ENCODE measurements at places on chromosomes 5 and 9.

DNA sequence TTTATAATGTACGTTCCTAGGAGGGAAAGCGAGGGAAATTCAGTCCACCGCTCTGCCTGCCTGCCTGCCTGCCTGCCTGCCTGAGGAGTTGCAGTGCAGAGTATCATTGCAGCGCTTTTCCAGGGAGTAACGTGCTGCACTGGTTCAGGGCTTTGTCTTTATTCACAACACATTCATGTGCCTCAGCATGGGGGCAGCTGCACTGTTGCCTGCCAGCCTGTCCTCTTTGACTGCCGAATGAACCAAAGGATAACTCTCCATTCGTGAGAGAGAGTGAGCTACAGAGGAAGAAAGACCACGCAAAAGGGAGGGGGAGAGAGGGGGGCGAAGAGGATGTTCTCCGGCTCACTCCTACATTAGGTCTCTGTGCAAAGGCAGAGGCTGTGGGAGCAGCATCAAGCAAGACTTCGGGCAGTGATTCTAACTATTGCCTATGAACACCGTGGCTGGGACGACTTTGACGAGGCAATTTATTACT is 791.2 kb downstream of the MAT2B start:
- peak; percentile 17 for DNase-seq

GRCh38 chr9:134440636-134441226 is 114.5 kb downstream of the RXRA start:
- no peak for DNase-seq

GRCh38 chr9:137575716-137576411 is 2.9 kb downstream of the DPH7 start:
- no peak for DNase-seq

DNA sequence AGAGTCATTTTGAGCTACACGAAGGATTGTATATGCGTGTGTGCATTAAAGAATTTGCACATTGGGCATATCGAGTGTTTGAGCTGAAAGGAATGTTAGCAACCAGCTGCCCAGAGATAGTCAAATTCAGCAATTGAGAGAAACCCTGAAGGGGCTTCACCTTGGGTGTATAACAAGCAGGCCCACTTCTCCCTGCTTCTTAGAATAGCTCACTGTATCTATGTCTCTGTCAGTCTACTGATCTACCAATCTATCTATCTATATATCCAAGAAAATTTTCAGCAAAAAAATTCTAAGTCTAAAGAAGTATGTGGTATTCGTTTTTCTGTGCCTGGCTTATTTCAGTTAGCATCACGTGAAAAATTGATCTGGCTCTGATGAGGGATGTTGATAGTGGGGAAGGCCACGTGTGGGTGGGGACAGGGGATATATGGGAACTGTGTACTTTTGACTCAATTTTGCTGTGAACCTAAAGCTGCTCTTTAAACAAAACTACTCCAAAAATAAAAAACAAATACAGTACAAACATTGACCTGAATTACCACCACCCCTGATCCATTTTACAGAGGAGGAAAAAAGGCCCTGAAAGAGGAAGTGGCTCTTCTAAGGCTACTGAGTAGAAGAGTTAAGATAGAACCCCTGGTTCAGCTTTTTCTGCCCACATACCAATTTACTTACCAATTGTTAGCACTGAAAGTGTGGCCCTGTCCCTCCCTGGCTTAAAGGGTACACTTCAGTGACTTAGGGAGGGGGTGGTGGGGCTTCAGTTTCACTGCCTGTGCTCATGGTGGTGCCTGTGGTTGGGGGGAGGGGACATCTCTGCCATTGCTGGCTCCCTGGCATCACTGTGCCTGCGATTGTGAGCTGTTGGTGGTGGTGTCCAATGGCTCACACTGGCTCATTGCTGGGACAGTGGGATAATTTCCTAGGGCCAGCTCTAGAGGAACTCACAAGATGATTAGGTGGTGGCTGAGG is 141.8 kb downstream of the DOCK2 start:
- no peak for DNase-seq

DNA sequence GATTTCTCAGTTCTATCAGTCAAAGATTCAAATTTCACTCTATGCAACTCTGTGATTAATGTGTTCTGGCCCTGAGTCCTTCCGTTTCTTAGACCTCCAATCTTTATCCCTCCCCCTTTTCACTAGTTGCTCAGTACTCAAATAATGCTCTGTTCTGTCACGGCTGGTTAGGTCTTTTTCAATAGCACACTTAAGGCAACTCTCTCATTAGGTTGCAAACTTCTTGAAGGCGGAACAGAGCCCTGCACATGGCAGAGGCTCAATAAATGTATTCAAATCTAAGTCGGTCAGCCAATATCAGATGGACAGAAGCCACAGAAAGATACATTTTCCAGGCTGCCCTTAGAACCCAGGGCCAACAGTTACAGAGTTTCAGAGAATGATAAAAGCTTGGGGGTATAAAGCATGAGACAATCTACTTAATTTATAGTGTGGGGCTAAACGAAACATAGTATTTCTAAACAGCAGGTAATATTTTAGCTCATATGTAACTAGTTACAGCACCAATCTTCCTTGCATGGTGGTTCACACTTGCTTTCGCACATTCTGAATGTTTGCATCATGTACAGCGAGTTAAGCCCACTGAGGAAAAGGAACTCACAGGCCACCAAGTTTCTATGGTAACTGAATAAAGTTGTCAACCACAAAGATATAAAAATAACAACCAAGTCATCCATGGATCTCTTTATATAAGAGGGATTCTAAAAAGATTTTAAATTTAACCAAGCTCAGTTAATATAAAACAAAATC is 67.1 kb upstream of the GOLPH3 start:
- no peak for DNase-seq

DNA sequence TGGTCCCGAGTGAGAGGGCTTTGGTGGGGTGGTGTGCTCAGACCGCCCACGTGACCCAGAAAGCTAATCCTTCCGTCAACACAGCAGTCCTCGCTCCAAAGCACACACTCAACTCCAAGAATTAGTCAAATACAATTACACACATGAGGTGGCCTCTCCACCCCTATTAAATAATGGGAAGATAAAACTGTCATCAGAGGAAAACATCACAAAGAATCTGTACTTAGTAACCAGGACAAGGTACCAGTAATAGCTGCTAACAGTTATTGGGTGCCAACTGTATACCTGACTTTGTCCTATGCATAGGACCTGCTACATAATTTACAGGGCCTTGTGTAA is 222.8 kb downstream of the HSPA4 start:
- DNase-seq: no peak

DNA sequence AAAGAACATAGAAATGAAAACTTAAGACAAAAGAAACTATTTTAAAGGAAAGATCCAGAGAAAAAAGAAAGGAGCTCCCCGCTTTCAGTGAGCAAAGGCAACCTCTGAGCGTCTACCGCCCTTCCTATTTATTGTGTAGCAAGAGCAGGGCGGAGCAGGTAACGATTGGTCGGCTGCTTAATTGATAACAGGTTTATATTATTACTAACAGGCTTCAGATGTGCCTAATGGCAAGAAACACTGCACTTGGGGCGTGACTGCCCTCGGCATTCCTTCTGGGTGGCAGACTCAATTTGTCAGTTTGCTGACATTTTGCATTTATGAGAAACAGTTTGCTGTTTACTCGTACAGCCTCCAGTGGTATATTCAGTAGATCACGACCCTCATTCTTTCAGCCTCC is 482.7 kb upstream of the C9orf72 start:
- peak; percentile 70 for DNase-seq

DNA sequence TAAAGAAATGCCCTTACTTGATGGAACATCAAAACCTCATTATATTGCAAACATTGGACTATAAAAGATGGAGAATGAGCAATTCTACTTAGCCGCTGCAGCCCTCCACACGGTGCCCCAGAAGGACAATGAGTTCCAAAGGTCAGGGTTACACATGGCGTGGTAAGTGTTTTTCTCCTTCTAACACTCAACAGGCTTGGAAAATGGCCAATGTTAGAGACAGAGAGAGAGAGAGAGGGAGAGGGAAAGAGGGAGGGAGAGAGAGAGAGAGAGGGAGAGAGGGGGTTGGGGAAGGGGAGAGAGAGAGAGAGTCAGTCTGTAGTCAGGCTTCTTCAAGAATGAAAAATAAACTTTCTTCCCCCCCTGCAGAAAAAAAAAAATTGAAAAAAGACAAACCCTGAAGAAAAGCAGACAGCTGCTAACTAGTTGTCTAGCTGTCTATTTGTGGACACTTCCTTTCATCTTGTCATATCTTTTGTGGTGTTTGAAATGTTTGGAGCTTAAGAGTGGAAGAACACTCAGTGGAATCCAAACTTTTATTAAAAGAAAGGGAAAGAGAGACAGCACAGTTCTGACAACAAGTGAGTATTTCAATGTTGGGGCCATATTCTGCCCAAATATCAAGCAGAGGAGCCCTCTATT is 324.8 kb downstream of the TMEM38B start:
- DNase-seq: no peak

GRCh38 chr5:13704396-13704795 is 240.1 kb downstream of the DNAH5 start:
- no peak for DNase-seq

GRCh38 chr9:113370806-113371325 is 5.9 kb downstream of the HDHD3 start:
- no peak for DNase-seq

- DNase-seq: no peak
These were observed 291.7 kb upstream of the KCNN2 start for GRCh38 chr5:114070093-114070722.

- no peak for DNase-seq
These were observed 10.4 kb downstream of the FCN2 start for GRCh38 chr9:134891053-134891452.

DNA sequence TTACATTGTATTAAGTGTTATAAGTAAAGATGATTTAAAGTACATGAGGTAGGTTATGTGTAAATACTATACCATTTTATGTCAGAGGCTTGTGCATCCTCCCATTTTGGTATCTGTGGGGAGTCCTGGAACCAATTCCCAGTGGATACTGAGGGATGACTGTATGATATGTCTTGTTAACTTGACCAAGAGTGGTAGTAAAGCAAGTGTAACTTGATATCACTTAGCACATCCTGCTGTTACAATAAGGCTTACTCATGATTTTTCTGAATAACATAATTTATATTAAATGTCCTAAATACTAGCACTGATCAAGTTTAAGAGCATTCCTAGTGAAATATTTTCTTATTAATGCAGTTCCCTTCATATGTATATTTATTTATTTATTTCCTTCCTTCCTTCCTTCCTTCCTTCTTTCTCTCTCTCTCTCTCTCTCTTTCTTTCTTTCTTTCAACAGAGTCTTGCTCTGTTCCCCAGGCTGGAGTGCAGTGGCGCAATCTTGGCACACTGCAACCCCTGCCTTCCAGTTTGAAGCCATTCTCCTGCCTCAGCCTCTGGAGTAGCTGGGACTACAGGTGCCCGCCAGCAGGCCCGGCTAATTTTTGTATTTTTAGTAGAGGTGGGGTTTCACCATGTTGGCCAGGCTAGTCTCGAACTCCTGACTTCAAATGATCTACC is 7.5 kb downstream of the NDFIP1 start:
- peak; percentile 58 for DNase-seq

GRCh38 chr5:40939753-40940152 is 30.5 kb downstream of the C7 start:
- DNase-seq: no peak

GRCh38 chr5:160108124-160108523 is 11.1 kb downstream of the PWWP2A start:
- no peak for DNase-seq

DNA sequence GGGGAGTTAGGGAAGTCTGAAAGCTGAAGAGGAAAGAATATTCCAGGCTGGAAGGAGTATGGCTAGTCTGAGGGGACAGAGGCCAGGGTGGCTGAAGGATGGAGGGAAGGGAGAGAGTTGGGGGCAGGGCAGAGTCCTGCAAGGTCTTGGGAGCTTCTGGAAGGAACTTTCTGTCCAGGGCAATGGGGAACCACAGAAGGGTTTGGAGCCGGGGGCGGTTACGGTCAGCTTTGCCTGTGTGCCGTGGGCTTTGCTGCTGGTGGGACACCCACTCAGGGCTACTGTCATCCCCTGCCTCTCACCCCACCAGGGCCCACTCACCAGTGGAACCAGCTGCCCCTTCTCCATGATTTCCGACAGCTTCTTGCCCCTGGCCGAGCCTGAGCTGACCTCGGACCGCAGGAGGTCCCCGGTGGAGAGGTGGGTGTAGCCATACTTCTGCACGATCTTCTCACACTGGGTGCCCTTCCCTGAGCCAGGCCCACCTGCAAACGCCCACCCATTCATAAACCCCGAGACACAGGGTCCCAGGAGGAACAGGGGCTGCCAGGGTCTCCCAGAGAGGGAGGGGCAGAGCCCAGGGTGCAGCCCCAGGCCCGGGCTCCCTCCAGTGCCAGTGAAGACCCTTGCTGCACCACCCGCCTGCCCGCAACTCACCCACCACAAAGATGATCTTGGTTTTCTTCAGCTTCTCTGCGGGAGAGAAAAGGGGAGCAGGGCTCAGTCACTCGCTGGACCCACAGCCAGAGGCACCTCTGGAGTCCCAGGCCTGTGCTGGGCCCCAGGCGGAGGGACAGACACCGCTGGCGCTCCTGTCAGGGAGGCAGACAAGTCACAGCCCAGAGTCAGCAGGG is 4.9 kb downstream of the AK1 start:
- DNase-seq: no peak

DNA sequence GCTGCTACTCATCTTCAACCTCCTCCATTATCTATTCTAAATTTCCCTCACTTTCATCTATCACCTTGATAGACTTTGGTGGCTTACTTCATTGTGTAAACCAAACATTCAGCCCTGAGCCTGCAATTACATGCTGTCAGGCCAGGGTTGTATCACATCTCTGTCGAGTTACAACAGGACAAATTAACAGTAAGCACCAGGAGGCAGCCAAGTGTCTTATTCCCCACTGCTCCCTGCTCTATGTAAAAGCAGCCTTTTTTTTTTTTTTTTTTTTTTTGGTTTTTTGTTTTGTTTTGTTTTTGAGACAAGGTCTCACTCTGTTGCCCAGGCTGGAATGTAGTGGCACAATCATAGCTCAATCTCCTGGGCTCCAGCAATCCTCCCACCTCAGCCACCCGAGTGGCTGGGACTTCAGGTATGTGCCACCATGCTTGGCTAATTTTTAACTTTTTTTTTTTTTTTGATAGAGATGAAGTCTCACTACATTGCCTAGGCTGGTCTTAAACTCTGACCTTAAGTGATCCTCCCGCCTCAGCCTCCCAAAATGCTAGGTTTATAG is 15.2 kb upstream of the ZCCHC9 start:
- DNase-seq: no peak

DNA sequence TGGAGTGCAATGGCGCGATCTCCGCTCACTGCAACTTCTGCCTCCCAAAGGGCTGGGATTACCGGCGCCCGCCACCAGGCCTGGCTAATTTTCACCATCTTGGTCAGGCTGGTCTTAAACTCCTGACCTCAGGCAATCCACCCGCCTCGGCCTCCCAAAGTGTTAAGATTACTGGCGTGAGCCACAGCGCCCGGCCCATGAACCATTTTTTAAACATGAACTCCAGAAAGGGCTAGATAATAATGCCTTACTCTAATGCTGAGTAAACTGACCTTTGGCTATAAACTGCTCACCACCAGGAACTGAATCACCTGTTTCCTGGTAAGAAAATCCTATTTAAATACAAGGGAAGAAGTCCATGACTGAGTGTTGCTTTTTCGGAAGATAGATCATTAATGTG is 23.2 kb upstream of the DAB2 start:
- no peak for DNase-seq

Data from fibroblast of skin of abdomen (primary cell).